WTC11 (cell line): ENCODE measurements at places on chromosomes 12 and 14.
A peak's percentile ranks its signal among the peaks of the same experiment; 100 is the strongest.

DNA sequence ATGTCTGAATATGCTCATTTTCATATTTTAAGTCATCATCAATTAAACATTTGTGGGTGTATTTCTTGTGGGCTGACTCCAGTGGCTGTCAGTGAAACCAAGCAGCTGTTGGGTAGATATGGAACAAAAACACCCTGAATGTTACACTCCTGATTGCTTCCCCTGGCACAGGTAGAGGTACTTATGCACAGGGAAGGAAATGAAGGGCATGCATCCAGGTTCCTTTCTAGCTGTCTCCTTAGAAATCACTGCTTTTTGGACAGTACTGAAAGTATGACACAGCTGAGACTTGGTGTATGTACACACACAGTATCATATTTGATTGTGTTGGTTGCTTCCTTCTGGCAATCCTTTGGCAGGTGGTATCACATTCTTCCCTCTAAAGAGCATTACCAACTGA is 1006.7 kb downstream of the DIO2 start:
- H3K36me3 ChIP-seq, result no peaks in the 10 kb centered on the region
- H3K27me3 ChIP-seq, result no peaks in the 10 kb centered on the region
- H3K4me3 ChIP-seq, result no peak overlapping the region
- DNase-seq, result no peak

DNA sequence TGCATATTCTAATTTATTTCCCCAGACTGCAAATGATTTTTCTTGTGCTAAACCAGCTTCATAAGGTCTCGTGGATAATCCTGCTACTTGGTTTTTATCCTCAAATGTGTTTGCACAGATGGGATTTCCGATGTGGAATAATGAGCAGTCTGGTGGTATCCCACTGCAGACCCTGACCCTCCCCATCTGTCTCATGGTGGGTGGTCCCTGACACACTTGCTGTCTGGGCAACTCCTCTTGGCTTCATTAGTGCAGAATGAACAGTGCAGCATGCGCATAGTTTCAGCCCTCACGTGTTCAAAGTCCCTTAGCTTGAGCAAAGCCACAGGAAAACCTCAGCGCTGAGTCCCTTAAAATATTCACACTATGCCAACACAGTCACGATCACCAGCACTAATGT is 996.5 kb downstream of the AACS start:
- H3K4me3 ChIP-seq, result no peak overlapping the region
- no peak overlapping the region for H3K27ac ChIP-seq

DNA sequence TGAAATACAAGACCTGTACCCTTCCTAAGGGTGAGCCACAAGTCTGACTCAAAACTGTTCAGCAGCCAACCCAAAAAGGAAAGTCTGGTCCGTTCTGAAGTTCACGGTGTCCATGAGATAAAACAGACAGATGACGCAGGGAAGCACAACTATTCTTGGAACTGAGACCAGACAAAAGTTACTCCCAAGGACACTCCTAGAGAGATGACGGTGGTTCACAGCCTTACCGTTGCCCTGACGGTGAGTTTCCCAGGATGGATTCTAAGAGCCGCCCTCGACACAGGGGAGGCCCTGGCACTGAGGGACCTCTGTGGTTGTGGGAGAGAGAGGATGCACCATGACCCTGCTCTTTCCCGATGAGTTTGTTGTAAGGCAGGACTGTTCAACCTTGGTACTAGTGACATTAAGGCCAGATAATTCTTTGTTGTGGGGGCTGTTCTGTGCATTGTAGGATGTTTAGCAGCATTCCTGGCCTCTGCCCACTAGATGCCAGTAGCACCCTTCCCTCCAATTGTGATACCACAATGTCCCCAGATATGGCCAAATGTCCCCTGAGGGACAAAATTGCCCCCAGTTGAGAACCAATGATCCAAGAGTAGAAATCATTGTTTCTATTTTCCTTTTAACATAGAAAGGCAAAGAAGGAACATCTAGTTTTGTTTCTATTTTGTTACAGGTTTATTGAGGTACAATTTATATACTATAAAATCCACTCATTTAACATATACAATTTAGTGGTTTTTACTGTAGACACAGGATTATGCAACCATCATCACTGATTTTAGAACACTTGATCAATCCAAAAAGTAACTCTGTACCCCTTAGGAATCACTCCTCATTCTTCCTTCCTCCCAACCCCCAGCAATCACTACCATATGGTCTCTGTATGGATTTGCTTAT is 23.0 kb downstream of the OR10P1 start:
- peaks cover 9% of the 10 kb centered on the region for H3K27me3 ChIP-seq
- no peak overlapping the region for H3K27ac ChIP-seq
- DNase-seq, result no peak
- no peaks in the 10 kb centered on the region for H3K4me1 ChIP-seq
- no peaks in the 10 kb centered on the region for H3K36me3 ChIP-seq

- H3K36me3 ChIP-seq, result peaks cover 6% of the 10 kb centered on the region
- no peak overlapping the region for H3K27ac ChIP-seq
- DNase-seq, result no peak
- peaks cover 3% of the 10 kb centered on the region; the same call in 1 of the 2 replicates for H3K27me3 ChIP-seq
- H3K4me3 ChIP-seq, result no peak overlapping the region
These were observed 234.8 kb upstream of the FOXN3 start for GRCh38 chr14:89651805-89652204.

DNA sequence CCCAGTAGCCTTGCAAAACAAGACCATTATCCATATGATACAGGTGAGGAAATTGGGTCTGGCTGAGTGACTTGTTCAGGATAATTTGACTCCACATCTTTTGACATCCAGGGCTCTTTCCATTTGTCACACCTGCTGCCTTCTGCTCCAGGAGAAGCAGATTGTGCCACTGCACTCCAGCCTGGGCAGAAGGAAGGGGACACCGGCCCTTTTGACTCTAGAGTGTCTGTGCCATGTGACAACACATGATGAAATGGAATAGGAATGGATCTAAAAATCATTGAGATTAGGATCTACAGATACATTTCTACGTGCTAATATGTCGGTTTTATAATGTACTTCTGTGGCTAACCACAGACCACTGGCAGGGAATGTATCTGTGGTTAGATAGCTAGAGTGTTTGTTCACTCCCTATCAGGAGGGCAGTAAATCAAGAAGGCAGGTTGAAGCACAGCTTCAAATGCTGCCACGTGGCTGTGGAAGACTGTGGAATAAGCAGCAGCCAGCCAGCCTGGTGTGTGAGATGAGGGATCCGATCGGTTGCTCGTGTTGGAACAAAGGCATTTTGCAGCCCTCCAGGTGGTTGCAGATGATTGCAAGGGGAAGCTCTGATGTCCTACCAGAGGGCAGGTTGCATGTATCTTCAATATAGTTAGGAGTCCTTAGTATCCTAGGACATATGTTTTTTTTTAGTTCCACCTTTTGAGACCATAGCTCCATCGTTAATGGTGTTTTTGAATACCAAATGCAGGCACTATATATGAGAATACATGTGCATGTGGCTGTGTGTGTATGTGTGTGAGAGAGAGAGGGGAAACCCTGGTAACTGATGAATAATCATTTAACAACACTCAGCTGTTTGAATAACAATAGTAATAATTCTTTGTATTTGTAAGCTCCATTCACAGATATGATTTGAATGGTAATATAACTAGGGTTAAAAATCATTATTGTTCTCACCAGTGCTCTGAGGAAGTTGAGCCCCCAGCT is 28.6 kb downstream of the EML1 start:
- H3K27ac ChIP-seq, result no peak overlapping the region
- H3K27me3 ChIP-seq, result no peaks in the 10 kb centered on the region
- H3K36me3 ChIP-seq, result no peaks in the 10 kb centered on the region

DNA sequence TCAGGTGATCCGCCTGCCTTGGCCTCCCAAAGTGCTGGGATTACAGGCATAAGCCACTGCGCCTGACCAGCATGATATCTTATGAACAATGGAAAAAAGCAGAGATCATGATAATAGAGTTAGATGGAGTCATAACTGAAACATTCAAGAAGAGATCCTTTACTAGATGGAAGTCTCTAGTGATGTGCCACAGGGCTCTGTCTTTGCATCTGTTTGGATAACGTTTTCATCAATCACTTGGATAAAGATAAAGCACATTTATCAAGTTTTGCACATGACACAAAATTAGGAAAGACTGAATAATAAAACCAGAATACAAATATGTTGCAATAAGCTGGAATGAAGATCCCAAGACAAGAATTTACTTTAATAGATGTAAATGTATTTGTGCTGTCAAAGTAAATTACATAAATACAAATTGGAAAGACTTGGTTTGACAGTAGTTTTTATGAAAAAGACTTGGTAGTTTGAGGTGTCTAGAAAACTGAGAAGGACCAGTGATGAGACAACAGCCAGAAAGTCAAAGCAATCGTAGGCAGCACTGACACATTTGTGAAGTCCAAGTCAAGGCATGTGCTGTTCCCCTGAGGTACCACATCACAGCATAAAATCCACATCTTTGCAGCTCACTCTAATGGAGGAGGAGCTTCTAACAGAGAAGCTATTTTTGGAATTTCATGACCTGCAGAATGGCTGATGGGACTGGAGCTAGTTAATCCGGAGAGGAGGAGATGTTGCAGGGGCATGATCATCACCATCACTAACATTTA is 28.5 kb downstream of the GPRC5A start:
- peaks cover 24% of the 10 kb centered on the region for H3K4me1 ChIP-seq
- no peak for DNase-seq
- peaks cover 3% of the 10 kb centered on the region for H3K27me3 ChIP-seq
- no peaks in the 10 kb centered on the region for H3K36me3 ChIP-seq

- no peaks in the 10 kb centered on the region for H3K27me3 ChIP-seq
- H3K4me3 ChIP-seq, result peak overlapping the region; percentile 37
- H3K36me3 ChIP-seq, result peaks cover 18% of the 10 kb centered on the region; the same call in 1 of the 2 replicates
These were observed 1.9 kb upstream of the FOXN3 start for GRCh38 chr14:89418976-89419375.

- H3K4me1 ChIP-seq, result peaks cover 33% of the 10 kb centered on the region
- no peak for DNase-seq
- peaks cover 3% of the 10 kb centered on the region; the same call in 1 of the 2 replicates for H3K27me3 ChIP-seq
- H3K27ac ChIP-seq, result 0 out of 2 replicates have a peak overlapping the region, but pooled peaks have one; percentile 8
These were observed 157.1 kb upstream of the CCND2 start for GRCh38 chr12:4116251-4117111.

GRCh38 chr14:74038020-74038859 is 19.1 kb downstream of the BBOF1 start:
- no peaks in the 10 kb centered on the region for H3K36me3 ChIP-seq
- H3K4me1 ChIP-seq, result no peaks in the 10 kb centered on the region
- H3K27me3 ChIP-seq, result no peaks in the 10 kb centered on the region
- no peak overlapping the region for H3K27ac ChIP-seq
- no peak overlapping the region for H3K4me3 ChIP-seq
- DNase-seq, result no peak

DNA sequence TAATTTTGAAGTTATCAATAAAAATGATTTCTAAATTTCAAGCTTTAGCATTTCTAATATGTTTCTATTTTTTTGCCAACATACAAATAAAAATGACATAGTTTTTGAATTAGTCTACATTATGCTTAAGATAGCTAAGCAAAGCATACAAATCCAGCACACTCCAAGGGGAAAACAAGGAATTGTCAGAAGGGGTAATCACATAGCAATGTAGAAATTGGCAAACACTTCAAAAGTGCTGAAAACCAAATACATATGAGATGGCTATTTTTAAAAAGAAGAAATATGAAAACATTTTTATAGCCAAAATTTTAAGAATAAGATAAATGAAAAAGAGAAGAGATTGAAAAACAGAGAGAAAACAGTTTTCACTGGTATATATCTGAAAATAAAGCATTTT is 308.0 kb downstream of the SLC6A15 start:
- H3K4me1 ChIP-seq, result peaks cover 14% of the 10 kb centered on the region
- no peak overlapping the region for H3K4me3 ChIP-seq
- H3K27ac ChIP-seq, result no peak overlapping the region
- H3K27me3 ChIP-seq, result no peaks in the 10 kb centered on the region
- no peaks in the 10 kb centered on the region for H3K36me3 ChIP-seq

DNA sequence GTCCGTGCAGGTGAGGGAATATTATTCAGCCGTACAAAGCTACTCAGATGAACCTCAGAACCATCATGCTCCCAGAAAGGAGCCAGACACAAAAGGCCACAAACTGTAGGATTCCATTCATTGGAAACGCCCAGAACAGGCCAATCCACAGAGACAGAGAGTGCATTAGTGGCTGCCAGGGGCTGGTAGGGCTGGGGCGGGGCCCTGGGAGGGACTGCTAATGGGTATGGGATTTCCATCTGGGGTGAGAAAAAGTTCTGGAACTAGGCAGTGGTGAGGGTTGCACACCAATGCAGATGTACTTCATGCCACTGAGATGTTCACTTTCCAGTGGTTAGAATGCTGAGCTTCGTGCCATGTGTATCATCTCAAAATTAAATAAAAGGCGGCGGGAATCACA is 101.1 kb downstream of the RFLNA start:
- no peak overlapping the region for H3K4me3 ChIP-seq
- peaks cover 26% of the 10 kb centered on the region for H3K36me3 ChIP-seq
- H3K27ac ChIP-seq, result no peak overlapping the region; the same call in 1 of the 2 replicates
- H3K4me1 ChIP-seq, result peaks cover 21% of the 10 kb centered on the region

DNA sequence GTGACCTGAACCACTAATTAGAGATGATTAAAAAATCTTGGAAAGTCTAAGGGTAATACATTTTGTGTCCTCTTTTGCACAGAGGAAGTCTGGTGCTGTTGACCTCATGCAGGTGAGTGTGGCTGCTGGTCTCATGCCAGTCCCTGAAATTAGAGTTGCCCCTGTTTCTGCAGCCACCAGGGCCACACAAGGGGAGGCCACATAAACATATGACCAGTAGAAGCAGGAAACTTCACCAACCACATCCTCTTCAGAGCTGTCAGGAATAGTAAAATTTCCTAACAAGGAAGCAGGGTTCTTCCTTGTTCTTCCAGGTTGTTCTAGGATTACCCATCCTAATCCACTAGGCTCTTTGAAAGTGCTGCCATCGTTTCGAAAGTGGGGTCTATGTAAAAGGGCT is 28.3 kb downstream of the PSMA6 start:
- peaks cover 18% of the 10 kb centered on the region for H3K36me3 ChIP-seq
- H3K27me3 ChIP-seq, result no peaks in the 10 kb centered on the region
- peak overlapping the region; percentile 49; the same call in 1 of the 2 replicates for H3K27ac ChIP-seq
- H3K4me3 ChIP-seq, result no peak overlapping the region
- DNase-seq, result no peak
- H3K4me1 ChIP-seq, result no peaks in the 10 kb centered on the region

GRCh38 chr12:106740818-106741217 is 33.7 kb upstream of the RIC8B start:
- no peak overlapping the region for H3K27ac ChIP-seq
- no peak for DNase-seq
- no peaks in the 10 kb centered on the region for H3K36me3 ChIP-seq
- no peaks in the 10 kb centered on the region for H3K27me3 ChIP-seq
- no peak overlapping the region for H3K4me3 ChIP-seq

GRCh38 chr12:57235017-57235727 is 5.7 kb downstream of the SHMT2 start:
- H3K4me1 ChIP-seq, result peaks cover 50% of the 10 kb centered on the region
- peak; percentile 56 for DNase-seq
- H3K36me3 ChIP-seq, result peaks cover 35% of the 10 kb centered on the region
- H3K27me3 ChIP-seq, result peaks cover 60% of the 10 kb centered on the region
- no peak overlapping the region for H3K27ac ChIP-seq

GRCh38 chr14:89248411-89249064 is 168.5 kb downstream of the FOXN3 start:
- H3K36me3 ChIP-seq, result peaks cover 3% of the 10 kb centered on the region; the same call in 1 of the 2 replicates
- H3K27me3 ChIP-seq, result no peaks in the 10 kb centered on the region
- H3K4me3 ChIP-seq, result no peak overlapping the region
- no peak for DNase-seq
- H3K4me1 ChIP-seq, result peaks cover 83% of the 10 kb centered on the region
- H3K27ac ChIP-seq, result peak overlapping the region; percentile 14; the same call in 1 of the 2 replicates

- peak overlapping the region; percentile 60 for H3K27ac ChIP-seq
- H3K4me3 ChIP-seq, result no peak overlapping the region
- no peak for DNase-seq
- H3K36me3 ChIP-seq, result peaks cover 17% of the 10 kb centered on the region
These were observed 107.3 kb downstream of the FOXN3 start for GRCh38 chr14:89309670-89310177.

GRCh38 chr12:2813214-2814185 is 1.0 kb downstream of the ITFG2 start:
- DNase-seq, result peak; percentile 54
- H3K36me3 ChIP-seq, result peaks cover 17% of the 10 kb centered on the region
- H3K27ac ChIP-seq, result peak overlapping the region; percentile 90
- H3K4me3 ChIP-seq, result peak overlapping the region; percentile 99
- peaks cover 13% of the 10 kb centered on the region for H3K4me1 ChIP-seq
